Omental fat pad (tissue), 4 donors: ENCODE measurements at places on chromosomes 5 and 9.

- no peak for DNase-seq
Measured at GRCh38 chr5:174608631-174609097, 115.7 kb upstream of the MSX2 start.

GRCh38 chr9:109440797-109441287, 57.3 kb downstream of the PTPN3 start:
- no peak for DNase-seq

DNA sequence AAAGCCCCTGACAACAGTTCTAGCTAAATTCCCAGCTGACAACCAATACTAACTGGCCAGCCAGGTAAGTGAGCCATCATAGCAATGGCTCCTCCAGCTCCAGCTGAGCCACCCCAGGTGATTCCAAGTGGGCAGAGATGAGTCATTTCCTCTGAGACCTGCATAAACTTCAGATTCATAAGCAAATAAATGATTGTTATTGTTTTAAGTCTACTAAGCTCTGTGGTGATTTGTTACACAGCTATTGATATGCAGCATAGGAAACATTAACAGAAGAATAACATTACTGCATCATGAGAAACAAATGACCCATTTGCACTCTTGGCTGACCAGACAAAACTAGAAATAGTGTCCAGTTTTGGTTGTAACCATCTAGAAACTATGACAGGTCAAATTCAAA, 60.3 kb downstream of the TTC39B start:
- DNase-seq: no peak

GRCh38 chr9:105278751-105279150, 34.3 kb downstream of the SLC44A1 start:
- no peak for DNase-seq

GRCh38 chr5:171762903-171763302, 22.7 kb upstream of the SMIM23 start:
- no peak for DNase-seq

DNA sequence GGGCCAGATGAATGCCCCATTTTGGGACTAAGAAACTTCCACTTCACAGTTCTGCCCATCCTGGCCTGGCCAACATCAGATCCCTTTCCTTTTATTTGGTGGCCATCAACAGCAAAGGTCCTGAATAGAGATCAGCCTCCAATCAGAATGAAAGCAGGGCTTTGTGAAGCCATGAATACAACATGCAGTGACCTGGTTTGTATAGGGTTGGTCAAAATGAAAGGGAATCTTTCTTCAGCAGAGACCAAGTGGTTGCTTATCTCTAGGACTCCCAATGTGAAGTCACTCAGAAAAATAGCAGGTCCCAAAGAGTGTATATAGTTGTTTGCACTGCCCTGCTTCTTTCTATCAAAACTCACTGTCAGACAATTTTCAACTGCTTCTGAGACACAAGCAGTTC, 113.9 kb upstream of the SLC12A2 start:
- DNase-seq: no peak

GRCh38 chr5:36734422-36734821, 128.0 kb downstream of the SLC1A3 start:
- no peak for DNase-seq

DNA sequence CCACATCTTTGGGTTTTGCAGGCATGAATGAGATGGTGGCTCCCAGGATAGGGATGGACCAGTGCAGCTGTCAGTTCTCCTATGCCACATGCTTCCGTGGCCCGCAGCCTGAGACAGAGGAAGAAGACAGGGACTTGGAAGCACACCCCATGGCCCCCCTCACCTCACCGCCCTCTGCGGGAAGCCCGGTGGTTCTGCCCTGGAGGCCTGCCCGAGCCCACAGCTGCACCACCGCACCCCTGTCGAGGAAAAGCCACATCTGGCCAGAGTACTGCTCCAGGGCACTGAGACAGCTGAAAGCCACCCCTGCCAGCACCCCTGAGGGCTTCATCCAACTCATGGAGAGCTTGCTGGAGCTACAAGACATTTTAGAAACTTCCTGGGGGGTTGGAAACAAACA, 7.6 kb upstream of the TRMT10B start:
- DNase-seq: no peak

DNA sequence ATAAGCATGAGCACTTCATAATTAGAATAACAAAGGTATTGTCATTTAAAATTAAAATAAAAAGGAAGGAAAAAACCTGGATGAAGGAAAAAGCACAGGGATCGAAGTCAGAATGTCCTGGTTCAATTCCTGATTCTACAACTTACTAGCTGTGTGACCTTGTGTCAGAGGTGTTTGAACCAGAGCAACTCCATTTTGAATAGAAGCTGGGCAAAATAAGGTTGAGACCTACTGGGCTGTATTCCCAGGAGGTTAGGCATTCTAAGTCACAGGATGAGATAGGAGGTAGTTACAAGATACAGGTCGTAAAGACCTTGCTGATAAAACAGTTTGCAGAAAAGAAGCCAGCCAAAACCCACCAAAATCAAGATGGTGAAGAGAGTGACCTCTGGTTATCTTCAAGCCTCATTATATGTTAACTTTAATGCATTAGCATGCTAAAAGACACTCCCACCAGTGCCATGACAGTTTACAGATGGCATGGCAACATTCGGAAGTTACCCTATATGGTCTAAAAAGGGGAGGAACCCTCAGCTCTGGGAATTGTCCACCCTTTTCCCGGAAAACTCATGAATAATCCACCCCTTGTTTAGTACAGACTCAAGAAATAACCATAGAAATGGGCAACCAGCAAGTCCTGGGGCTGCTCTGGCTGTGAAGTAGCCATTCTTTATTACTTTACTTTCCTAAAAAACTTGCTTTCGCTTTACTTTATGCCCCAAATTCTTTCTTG, 412.7 kb downstream of the PIK3R1 start:
- DNase-seq: no peak

DNA sequence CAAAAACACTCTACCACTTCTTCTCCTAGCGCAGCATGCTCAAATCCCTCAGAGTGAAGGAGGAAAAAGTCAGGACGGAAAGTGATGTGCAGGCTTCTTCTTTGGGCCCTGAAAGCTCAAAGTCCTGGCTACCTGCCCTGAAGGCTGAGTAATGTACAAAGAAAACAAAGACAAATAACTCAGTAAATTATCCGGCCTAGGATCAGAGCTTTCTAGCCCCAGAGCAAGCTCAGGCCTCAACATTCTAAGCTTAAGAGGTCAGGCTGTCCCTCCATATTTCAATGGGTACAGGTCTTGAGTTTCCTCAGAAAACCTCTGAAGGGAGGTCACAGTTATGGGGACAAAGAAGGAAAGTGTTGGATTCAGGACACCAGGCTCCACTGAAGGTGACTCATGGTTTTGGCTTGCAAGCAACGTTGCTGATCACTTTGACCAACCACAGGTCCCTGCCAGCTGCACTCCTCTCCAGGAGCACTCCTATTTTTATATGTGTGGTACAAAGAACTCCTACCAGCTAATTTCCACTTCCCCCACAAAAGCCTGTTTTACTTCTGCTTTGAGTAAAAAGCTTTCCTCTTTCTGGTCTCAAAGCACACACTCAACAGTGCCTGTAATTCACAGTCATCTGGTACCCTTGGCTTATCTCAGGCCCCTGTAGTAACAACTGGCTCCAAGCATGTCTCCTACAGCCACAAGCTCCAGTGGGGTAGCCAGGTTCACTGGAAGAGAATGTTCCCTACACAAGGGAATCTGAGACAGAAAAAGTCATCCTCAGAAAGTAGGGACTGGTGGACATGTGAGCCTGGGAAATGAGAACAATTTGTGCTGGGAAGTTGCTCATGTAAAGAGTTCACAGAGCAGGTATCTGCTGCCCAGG, 115.7 kb downstream of the UGCG start:
- peak; percentile 45 for DNase-seq

DNA sequence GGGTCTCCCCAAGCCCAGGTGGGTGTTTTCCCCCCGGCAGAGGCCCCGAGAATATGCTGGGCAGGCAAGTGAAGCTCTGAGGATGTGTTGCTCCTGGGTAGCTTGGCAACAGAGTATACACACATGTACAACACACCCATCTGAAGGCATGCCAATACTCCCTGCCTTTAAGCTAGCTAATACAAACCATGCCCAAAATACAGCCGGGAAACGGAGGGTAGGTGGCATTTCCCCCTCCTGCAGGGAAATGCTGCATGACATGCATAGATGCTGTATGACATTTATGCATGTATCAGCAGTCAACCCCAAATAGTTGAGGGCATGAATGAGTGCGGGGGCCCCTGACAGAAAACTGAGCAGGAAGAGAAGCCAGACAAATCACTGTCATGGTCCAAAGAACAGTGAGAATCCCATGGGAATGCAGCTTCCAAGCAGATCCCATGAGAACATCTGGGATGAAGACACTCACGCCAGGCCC, 614.1 kb downstream of the EBF1 start:
- no peak for DNase-seq

GRCh38 chr9:77756449-77756848, 108.3 kb upstream of the GNA14 start:
- no peak for DNase-seq

DNA sequence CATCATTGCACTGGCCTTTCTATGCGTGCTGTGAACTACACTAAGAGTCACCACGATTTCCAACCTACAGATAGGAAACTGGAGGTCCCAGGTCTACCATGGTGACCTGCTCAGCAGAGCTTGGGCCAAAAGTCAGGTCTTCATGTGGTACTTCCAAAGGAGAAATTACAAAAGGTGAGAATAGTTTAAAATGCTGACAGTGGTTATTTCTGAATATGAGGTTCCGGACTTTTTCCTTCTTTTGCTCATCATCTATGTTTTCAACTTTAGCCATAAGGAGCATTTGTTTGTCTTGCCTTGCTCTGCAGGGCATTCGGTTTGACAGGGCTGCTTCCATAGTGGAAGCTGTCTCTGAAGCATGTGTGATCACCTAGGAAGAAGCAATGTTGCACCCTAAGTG, 282.1 kb upstream of the IRX1 start:
- DNase-seq: no peak

- DNase-seq: no peak
Measured at GRCh38 chr9:26077860-26078259, 399.6 kb upstream of the TUSC1 start.

GRCh38 chr9:114317665-114318357, 5.1 kb upstream of the ORM1 start:
- DNase-seq: peak; percentile 13

GRCh38 chr9:20722221-20722620, 38.2 kb downstream of the FOCAD start:
- no peak for DNase-seq

GRCh38 chr5:119028575-119028974, 40.2 kb upstream of the DTWD2 start:
- DNase-seq: no peak

DNA sequence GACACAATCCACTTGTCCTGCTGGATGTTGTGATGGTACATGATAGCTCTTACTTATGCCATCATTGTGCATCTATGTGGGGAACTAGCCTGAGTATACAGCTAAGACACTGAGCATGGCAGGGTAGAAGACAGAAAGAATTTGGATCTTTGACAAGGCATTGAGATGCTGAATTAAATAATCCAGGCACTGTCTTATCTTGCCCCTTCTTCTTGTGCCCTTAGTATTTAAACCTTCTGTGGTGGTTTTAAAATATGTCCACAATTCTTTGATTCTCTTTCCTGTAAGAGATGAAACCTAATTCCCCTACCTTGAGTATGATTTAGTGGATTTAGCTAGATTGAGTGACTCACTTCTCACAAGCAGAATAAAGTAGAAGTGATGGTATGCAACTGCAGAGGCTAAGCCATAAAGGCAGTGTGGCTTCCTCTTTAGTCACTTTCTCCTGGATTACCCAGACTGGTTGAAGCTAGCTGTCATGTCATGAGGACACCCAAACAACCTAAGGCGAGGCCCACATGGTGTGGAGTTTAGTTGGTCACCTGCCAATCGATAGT, 174.0 kb upstream of the NREP start:
- DNase-seq: no peak

GRCh38 chr9:72474676-72475075, 46.7 kb upstream of the TMC1 start:
- no peak for DNase-seq

DNA sequence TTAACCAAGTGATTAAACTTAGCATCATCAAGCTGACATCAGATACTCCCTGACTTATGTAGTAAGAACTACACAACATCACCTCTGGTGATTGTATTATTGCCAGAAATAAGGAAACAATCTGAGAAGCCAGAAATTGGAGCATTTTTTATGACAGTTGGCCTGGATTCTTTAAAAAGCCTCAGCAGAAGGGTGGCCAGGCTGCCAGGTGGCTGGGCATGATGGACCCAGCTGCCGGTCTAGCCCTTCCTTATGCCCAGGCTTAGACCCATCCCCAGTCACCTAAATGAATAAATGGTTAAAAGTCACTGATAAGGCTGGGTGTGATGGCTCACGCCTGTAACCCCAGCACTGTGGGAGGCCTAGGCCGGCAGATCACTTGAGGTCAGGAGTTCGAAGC, 12.8 kb downstream of the OR1K1 start:
- DNase-seq: no peak

GRCh38 chr9:128068386-128069205, 564 bp downstream of the SLC25A25 start:
- no peak for DNase-seq

GRCh38 chr9:81521892-81522291, 167.5 kb downstream of the TLE1 start:
- DNase-seq: no peak

- no peak for DNase-seq
Measured at GRCh38 chr9:123938401-123938800, 8.5 kb upstream of the DENND1A start.
